ENCODE measurements at places on chromosomes 13 and 19. TPM values are rescaled to one million over a fixed set of nuclear protein-coding genes. Genes with fewer than 3 reads are reported as not detected.

The ANKRD24 gene
- polyA plus RNA-seq: 0.24 TPM

The LTBP4 gene
- 2.2 TPM for polyA plus RNA-seq

The EBPL gene
- polyA plus RNA-seq: 152 TPM

The ERVV-1 gene
- polyA plus RNA-seq: not detected

The FSD1 gene
- 0.66 TPM for polyA plus RNA-seq

The CYP4F22 gene
- 0.05 TPM for polyA plus RNA-seq

The RFXAP gene
- 7.9 TPM for polyA plus RNA-seq

The KLHL1 gene
- polyA plus RNA-seq: not detected

The SELENOV gene
- not detected for polyA plus RNA-seq

The CAB39L gene
- 3.1 TPM for polyA plus RNA-seq

The ZNF486 gene
- 0.70 TPM for polyA plus RNA-seq

The CGB1 gene
- not detected for polyA plus RNA-seq

The NDUFA7 gene
- 71.5 TPM for polyA plus RNA-seq

The CNMD gene
- polyA plus RNA-seq: not detected

The ZNF888 gene
- polyA plus RNA-seq: 1.7 TPM

The VMAC gene
- 3.1 TPM for polyA plus RNA-seq

The HSD17B14 gene
- 1.2 TPM for polyA plus RNA-seq

The CTXN1 gene
- polyA plus RNA-seq: 0.12 TPM

The RUBCNL gene
- not detected for polyA plus RNA-seq

The IFNL4 gene
- not detected for polyA plus RNA-seq

The ZNF534 gene
- polyA plus RNA-seq: not detected

The CNN1 gene
- 0.39 TPM for polyA plus RNA-seq

The FFAR3 gene
- not detected for polyA plus RNA-seq

The SLC25A41 gene
- 0.95 TPM for polyA plus RNA-seq

The ZSCAN4 gene
- polyA plus RNA-seq: 0.68 TPM

The HPN gene
- 261 TPM for polyA plus RNA-seq

The AMER2 gene
- not detected for polyA plus RNA-seq

The PIH1D1 gene
- 126 TPM for polyA plus RNA-seq

The HCST gene
- 2.3 TPM for polyA plus RNA-seq

The FBL gene
- 408 TPM for polyA plus RNA-seq

The DAND5 gene
- polyA plus RNA-seq: 0.04 TPM

The DYRK1B gene
- polyA plus RNA-seq: 1.3 TPM

The TTYH1 gene
- 6.9 TPM for polyA plus RNA-seq

The SNRPD2 gene
- 299 TPM for polyA plus RNA-seq

The SOX1 gene
- not detected for polyA plus RNA-seq

The ZNF492 gene
- not detected for polyA plus RNA-seq

The STAP2 gene
- polyA plus RNA-seq: 56.0 TPM

The S1PR4 gene
- 0.33 TPM for polyA plus RNA-seq

The KLK14 gene
- not detected for polyA plus RNA-seq

The FCAR gene
- not detected for polyA plus RNA-seq

The SIAH3 gene
- polyA plus RNA-seq: not detected

The PLPP2 gene
- not detected for polyA plus RNA-seq

The LAIR2 gene
- polyA plus RNA-seq: 1.9 TPM

The LILRA1 gene
- polyA plus RNA-seq: not detected

The UCHL3 gene
- 31.1 TPM for polyA plus RNA-seq

The CLDN10 gene
- polyA plus RNA-seq: not detected

The ZNF850 gene
- polyA plus RNA-seq: 0.78 TPM

The CGB7 gene
- 0.07 TPM for polyA plus RNA-seq

The EGLN2 gene
- 25.4 TPM for polyA plus RNA-seq

The MFSD12 gene
- 37.0 TPM for polyA plus RNA-seq

The CD22 gene
- 0.98 TPM for polyA plus RNA-seq

The C1QTNF9 gene
- not detected for polyA plus RNA-seq
